ENCODE measurements at places on chromosomes 2 and 18.

- DNase-seq, result no peak
These were observed 149.3 kb downstream of the HAUS1 start for GRCh38 chr18:46253498-46253897.

GRCh38 chr2:1607236-1607920 is 136.9 kb downstream of the PXDN start:
- no peak for DNase-seq

DNA sequence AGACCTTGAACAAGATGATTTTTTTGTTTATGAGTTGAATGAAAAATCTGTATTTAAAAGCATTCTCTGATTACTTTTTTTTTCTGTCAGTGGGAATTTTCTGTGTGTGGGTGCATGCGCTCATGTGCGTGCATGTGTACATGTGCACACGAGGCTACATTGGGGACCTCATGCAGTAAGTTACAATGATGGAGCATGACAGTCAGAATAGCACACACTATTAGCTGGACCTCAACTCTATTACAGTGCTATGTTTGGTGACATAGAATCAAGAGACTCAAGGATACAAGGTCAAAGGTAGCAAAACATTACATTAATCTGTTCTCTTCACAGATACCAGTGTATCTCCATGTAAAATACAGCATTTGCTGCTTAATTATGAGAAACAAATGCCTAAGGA is 276.8 kb upstream of the FIGN start:
- DNase-seq, result no peak

- no peak for DNase-seq
These were observed 5.8 kb upstream of the ARID5A start for GRCh38 chr2:96530474-96531357.

DNA sequence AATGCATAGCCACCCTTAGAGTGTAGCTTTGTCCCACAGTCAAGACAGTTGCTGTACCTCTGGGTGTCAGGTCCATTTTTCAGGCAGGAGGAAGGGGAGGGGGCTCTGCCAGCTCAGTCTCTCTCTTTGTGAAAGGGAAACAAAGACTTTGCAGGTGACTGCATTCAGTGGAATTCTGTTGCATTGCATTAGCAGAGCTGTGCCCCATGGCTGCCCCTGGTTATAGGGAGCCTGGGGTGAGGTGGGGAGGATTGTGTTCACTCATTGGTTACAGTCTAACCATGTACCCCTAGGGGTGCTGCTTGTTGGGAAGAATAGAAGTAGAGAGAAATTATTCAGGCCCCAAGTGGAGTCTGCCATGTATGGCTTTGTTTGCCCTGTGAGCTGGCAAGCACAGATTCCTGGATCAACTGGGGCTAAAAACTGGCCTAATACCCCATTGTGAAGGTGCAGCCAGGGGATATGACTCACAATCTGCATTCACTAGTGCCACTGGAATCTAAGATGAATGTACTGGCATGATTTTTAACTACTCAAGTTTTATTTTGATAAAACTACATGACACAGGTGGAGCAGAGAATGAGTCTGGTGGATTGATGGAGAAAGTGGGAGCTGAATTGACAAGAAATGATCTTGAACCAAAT is 118.4 kb downstream of the SH3BP4 start:
- no peak for DNase-seq

- DNase-seq, result no peak
These were observed 45.6 kb downstream of the REV1 start for GRCh38 chr2:99444222-99444621.

DNA sequence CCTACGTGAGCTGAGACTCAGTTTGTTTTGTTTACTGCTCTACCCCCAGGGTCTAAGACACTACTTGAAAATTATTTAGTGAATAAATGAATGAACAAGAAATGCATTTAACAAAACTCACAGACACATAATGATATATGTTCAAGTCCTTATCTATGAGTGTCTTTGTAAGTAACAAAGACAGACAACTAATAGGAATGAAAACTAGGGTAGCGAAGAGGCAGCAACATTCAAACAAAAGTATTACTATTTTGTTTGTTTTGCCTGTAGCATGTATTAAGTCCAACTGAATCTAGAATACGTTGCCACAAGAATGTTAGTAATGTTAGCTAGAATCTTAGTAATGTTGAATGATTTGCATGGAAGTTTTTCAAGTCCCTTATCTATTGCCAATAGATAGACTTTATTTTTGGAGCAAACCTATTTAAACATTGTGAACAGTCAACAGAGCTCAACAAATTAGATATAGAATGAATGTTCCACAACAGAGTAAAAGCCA is 144.8 kb upstream of the VWC2L start:
- no peak for DNase-seq

DNA sequence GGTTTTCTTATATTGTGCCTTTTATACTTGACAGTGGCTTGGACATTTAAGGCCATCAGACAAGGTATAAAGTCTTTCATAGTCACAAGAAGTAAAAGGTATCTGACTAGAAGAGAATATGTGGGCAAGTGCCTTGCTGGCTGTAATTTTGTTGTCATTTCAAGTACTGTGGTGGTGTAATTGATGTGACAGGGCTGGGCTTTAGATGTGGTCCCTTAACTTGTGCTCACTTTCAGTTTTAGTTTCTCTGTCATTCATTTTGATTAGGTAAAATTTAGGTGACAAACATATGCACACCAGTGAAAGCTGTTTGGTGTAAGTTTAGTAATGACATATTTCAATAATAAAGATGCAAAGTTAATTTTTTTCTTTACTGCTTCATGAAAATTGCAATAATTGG is 31.2 kb upstream of the TBR1 start:
- no peak for DNase-seq

GRCh38 chr2:27171351-27171848 is 22.6 kb downstream of the TCF23 start:
- no peak for DNase-seq

DNA sequence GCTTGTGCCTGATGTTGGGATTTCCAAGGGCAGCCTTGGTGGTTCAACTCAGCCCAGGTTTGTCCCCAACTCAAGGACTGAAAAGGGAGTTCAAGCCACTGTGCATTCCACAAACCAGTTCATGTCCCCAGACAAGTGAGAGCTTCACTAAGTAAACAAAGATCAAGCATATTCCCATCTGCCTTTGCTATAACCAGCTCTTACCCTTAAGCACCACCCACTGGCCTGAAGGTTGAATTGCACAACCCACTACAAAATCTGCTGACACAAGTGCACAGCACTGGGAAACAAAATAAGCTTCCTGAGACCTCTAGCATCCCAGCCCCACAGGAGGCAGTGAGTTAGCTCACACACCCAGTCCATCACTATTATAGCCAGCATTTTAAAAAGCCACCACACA is 516.7 kb downstream of the NR4A2 start:
- DNase-seq, result peak; percentile 36

GRCh38 chr2:219171231-219171651 is 1.4 kb upstream of the SLC23A3 start:
- no peak for DNase-seq

- no peak for DNase-seq
These were observed 15.7 kb upstream of the C2orf69 start for GRCh38 chr2:199895406-199895805.

GRCh38 chr2:10454505-10454904 is 6.4 kb upstream of the ODC1 start:
- no peak for DNase-seq

DNA sequence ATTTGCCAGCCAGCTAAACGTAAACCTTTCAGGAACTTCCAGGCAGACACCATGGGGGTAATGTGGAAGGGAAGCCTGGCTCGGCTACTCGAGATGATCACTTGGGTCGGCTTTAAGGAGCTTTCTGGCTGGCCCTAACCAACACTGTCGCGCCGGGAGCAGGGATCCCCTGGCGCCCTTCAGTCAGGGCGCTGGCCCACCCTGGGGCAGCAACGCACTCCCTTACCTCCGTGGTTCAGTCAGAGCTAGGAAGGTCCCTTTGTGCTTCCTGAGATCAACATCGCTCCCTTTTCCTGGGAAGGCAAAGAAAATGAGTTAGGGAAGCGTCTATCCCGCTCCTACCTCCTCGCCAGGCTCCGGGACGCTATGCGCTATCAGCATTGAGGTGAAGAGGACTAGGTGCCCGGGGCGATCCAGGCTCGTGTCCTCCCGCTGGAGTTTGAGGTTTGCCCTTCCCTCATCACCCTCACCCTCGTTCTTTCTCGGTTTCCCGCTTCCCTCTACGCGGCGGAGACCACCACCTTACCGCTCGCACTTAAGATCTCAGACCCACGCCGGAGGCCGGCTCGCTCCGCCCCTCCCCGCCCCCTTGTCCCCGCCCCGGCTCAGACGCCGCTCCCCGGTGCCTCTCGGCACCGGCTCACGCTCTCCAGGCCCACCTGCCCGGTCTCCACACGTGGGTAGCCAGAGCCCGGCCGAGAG is 449 bp upstream of the ATRAID start:
- DNase-seq, result no peak

GRCh38 chr2:190119257-190119656 is 56.7 kb upstream of the MSTN start:
- no peak for DNase-seq

DNA sequence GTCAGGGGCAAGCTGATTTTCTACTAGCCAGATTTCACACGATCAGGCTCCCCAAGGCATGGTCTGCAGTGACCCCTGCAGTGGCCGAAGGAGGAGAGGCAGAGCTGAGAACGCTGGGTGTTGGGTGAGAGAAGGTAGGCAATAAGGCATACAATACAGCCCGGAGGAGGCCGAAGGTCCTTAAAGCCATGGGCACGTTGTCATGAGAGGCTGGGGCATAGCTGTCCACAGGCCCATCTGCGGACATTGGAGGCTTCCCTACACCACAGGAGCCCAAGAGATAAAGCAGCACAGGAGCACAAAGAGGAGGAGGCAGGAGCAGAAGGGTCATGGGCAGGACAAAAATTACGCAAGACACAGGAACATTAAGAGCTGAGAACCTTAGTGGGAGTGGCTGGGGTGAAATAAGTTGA is 16.7 kb upstream of the BZW1 start:
- peak; percentile 63 for DNase-seq

DNA sequence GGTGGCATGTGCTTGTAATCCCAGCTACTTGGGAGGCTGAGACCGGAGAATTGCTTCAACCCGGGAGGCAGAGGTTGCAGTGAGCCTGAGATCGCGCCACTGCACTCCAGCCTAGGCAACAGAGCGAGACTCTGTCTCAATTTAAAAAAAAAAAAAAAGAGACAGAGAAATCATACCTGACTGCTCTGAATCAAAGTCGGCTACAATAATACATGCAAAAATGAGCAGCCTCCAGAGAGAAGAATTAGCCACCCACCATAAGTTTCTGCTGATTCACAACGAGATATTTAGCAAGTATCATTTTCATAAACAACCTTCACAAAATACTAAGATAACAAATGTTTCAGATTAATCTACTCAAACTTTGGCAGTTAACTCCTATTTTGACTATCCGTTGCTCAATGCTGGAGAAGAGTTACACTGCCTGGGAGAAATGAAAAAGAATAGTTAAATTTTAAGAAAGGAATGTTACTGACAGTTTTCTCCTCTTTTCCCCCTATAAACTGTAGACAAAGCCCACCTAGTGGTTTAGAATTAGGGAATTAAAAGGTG is 1.5 kb downstream of the OSBPL1A start:
- DNase-seq, result peak; percentile 38

DNA sequence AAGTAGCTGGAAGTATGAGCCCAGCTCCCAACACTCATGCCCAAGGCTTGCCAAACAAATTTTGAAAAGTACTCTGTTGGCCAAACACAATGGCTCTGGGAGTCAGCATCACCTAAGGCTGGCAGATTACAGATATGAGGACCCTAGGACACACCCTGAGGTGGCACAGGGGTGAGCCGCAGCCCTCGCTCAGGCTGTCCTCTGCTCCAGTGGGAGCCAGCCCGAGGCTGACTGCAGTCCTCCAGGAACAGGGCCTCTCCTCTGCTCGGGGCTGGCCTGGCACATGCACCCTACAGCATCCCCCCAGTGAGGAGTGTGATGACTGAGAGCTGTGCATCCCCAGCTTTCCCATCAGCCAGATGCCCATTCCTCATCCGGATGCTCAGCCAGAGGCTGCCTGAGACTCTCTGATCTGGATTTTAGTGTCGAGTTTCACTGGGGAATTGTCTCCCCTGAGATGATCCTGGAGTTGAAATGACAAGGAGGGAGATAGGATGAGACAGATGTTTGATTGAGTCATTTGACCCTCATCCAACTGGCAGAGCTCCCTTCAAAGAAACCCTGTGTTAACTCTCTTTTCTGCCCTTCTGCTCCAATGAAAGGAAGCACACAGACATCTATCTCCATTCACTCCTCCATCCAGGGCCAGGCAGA is 269.3 kb upstream of the NCKAP5 start:
- DNase-seq, result no peak

- DNase-seq, result no peak
These were observed 247.6 kb downstream of the RPRM start for GRCh38 chr2:153230977-153231376.

DNA sequence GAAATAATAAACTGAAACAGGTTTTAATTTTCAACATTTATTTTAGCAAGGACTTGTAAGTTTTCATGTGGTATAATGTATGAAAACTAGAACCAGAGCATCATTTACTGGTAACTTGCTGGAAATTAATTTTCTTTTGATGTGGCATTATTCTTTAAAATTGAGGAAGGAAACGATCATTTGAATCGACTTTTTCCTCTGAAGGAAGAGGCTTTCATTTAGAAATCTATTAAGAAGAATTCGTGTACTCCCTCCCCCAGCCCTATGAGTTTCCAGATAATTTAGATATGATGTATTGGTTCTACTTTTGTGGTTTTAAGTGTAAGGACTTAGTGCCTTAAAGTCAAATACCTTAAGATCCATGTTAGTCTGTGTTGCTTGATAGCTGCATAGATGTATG is 2.5 kb downstream of the BABAM2 start:
- DNase-seq, result no peak

GRCh38 chr2:231227310-231228162 is 29.1 kb downstream of the ARMC9 start:
- peak; percentile 79 for DNase-seq

GRCh38 chr2:237257471-237257951 is 156.5 kb downstream of the COL6A3 start:
- DNase-seq, result no peak

- DNase-seq, result peak; percentile 88
These were observed 90.9 kb downstream of the RNF144A start for GRCh38 chr2:7007846-7008741.

DNA sequence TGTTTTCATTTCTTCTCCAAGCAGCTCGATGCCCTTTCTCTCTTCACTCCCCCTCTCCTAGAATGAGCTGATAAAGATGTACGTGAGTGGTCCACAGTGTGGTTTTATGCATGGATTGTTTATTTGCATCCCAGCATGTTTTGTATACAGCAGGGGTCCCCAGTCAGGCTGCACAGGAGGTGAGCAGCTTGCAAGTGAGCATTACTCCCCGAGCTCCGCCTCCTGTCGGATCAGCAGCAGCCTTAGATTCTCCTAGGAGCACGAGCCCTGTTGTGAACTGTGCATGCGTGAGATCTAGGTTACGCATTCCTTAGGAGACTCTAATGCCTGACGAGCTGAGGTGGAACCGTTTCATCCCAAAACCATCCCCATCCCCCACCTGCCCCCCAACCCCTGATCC is 262.6 kb downstream of the AGAP1 start:
- no peak for DNase-seq

GRCh38 chr18:3592864-3593263 is 142.9 kb downstream of the TGIF1 start:
- DNase-seq, result no peak

Data from HL-60 (cell line).